ENCODE measurements at places on chromosomes 5 and 9.

DNA sequence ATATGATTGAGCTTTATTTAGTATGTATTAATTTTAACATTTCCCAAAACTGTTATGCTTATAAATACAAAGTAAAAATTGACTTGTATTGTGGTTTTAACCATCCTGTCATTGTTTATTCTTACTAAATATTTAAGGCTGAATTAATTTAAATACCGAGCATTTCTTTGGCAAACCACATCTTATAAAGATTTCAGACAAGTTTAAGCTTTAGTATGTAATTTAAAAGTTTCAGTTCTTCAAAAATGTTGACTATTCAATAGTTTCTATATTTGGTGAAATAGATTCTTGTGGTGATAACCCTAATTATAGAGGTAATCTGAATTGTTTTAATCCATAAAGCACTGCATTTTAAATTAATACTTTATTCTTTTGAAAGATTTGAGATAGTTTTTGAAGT, 65.5 kb downstream of the CCNH start:
- DNase-seq, result no peak

GRCh38 chr5:87360132-87360531, 52.6 kb downstream of the CCNH start:
- DNase-seq, result no peak

- no peak for DNase-seq
These were observed 107.9 kb downstream of the RXRA start for GRCh38 chr9:134433909-134434882.

GRCh38 chr5:173669483-173669882, 53.0 kb upstream of the BOD1 start:
- DNase-seq, result no peak

Data from HFF-Myc (cell line).